Cerebellar nuclear complex (tissue), 1 donor: ENCODE measurements at places on chromosomes 4 and X.

- DNase-seq, result no peak
Measured at GRCh38 chr4:92182736-92183407, 120.9 kb upstream of the GRID2 start.

DNA sequence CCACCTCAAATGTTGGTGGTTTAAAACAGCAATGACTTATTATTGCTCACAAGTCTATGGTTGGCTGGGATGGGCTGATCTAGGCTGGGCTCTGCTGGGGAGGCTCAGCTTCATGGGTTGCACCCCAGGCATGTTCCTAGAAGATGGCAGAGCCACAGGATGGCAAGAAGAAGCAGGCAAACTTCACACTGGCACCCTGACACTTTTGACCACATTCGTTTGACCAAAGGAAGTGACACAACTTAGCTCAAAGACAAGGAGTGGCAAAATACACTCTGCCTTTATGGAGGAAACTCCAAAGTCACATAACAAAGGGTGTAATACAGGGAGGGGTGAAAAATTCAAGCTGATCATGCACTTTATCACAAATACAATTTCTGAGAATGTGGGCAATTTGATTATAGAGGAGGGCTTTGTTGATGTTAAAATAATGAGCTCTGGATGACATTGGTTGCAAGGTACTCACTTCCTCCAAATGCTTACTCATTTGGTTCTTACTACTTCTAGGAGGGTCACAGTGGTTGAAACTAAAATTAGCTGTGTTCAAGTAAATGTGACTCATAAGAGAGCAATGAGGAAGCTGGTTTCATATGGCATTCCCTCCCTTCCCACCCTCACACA, 249.2 kb upstream of the RPS6KA3 start:
- DNase-seq, result no peak

DNA sequence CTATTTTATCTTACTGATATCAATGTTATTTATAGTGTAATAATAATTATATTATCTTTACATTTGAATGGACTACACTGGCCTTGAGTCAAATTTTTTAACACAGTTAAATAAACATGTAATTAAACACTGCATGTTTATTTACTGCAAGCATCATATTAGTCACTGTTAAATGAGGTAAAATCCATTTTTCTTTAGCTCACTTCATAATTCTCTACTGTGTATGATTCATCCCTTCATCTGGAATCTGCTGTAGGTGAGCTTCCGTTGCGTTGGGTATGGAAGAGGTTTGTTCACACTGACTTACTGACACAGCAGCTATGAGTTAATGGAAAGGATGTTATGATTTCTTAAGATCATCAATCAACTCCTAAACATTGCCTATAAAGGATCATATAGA, 572.3 kb downstream of the PCDH11X start:
- DNase-seq, result no peak

GRCh38 chrX:38211891-38212635, 8.6 kb downstream of the SRPX start:
- no peak for DNase-seq

DNA sequence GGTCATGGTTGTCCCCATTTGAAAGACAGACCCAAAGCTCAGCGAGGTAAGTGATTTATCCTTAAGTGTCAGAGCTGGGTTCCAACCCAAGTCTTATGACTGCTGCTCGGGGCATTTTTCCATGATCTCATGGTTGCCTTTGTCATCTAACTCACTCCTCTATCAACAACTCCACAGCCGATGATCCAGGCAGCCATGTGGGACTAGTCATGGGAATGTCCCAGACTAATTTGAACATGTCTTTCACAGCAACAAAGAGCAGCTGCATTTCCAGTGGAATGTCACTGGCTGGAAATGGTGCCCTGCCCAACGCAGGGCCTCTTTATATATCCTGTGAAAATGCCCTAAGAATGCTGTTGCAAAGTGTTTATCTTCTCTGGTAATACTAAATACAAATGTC, 284.8 kb upstream of the PPARGC1A start:
- no peak for DNase-seq

GRCh38 chr4:54596201-54596600, 61.6 kb upstream of the KIT start:
- no peak for DNase-seq

GRCh38 chrX:15173411-15173810, 96.5 kb downstream of the ASB9 start:
- no peak for DNase-seq

DNA sequence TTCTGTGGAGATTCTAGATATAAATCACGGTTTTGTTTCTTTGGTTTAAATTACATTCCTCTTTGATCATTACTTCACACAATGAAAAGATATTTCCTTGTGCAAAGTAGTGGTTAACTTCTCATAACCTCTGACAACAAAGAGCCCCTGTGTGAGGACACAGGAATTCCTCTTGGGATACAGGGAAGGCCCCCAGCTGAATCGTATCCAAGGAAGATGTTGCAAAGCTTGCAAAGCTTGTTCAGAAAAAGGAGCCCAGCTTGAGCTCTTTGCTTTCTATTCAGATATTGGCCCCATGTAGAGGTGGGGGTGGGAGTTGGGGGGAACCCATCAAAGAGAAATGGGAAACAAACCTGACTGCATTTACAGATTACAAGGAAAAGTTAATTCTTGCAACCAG, 145.7 kb downstream of the RELL1 start:
- no peak for DNase-seq

GRCh38 chr4:99099311-99099710, 10.7 kb upstream of the ADH5 start:
- DNase-seq, result no peak

GRCh38 chr4:174629265-174629664, 107.0 kb upstream of the HPGD start:
- no peak for DNase-seq

DNA sequence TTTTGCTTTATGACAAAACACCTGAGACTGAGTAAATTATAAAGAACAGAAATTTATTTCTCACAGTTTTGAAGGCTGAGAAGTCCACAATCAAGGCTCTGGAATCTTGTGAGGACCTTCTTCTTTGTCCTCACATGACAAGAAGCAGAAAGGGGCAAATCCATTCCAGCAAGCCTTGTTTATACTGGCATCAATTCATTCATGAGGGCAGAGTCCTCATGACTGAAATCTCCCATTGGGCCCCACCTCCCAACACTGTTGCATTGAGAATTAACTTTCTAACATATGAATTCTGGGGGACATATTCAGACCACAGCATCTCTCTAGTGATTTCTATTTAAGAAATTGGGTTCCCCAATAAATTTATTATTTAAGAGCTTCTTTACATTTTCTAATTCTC, 395.4 kb downstream of the AR start:
- DNase-seq, result no peak

DNA sequence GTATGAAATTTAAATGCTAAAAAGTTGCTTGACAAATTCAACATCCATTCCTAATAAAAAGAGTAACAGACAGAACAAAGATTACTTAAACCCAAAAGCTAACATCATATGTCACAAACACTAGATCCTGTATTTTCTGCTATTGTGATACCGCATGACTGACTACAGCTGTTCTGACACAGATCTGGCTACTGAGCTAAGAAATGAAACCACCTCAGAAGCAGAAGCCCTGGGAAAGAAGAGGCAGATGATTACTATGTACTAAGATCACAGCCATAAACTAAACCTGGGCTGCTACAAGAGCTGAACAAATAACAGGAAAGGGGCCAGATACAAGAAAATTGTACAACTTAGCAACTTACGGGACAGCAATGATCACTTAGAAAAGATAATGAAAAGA, 9.4 kb downstream of the LETM1 start:
- DNase-seq, result no peak

- DNase-seq, result no peak
Measured at GRCh38 chr4:48683784-48684666, 96.1 kb downstream of the FRYL start.

GRCh38 chr4:76867880-76868655, 29.9 kb downstream of the SOWAHB start:
- no peak for DNase-seq

DNA sequence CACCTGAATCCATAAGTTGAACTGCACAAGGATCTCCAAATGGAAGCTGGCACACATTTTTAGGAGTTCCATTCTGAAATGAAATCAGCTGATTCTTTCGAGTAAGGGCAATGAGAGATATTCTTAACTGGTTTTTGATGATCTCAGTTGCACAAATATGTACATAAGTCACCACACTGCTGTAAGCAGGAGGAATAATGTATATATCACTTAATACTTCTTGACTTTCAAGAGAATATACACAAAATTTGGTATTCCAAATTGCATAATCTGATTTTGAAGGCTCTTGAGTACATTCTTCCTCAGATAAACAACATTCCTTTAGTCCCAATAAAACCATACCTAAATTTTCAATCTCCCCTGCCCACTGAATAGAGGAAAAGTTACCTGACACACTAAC, 8.2 kb downstream of the FANCB start:
- no peak for DNase-seq

DNA sequence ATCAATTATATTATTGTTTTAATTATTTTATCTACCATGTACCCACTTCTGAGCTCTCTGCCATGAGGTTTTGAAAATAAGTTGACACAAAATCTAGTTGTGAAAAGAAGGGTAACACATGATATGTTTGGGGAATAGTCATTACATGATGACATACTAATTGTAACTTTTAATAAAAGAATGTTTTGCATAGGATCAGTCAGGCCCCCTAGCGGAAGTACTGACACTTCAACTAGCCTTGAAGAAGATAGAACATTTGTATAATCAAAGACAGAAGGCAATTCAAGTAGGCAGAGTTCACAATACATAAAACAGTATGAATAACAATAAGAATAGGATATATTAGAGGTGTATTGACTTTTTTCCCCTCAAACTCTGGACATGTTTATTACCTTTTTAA, 1191.0 kb upstream of the AGA start:
- no peak for DNase-seq

DNA sequence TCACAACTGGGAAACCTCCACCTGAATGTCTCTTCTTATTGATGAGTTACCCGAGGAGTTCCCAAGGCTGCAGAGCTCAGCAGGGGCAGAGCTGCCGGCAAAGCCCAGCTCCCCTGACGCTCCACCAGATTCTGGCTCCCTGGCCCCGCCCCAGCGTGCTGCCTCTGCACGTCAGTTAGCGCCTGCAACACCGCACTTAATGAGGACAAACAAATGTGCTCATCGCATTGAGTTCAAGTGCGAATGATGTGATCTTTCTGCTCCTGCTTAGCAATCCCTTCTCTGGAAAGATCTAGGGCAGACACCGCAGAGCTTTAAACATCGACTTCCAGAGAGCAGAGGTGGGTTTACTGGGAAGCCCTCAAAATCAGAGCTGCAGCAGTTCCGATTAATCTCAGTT, 55.5 kb upstream of the FBXW7 start:
- DNase-seq, result no peak

DNA sequence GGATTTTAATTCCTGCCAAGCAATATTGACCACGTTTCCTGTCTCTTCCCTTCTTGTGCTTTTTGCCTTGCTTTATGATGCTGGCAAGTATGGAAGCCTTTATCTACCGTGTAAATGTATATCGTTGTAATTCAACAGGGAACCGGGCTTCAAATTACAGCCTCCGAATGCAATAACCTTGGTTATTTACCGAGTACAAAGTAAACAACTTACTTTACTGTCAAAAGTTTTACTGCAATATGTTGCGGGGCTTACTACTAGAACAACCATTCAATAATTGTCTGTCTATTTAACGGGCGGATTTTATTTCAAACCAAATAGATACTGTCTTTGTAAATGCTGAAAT, 73.1 kb downstream of the PALLD start:
- no peak for DNase-seq

GRCh38 chr4:6107886-6108285, 89.7 kb upstream of the C4orf50 start:
- DNase-seq, result no peak

DNA sequence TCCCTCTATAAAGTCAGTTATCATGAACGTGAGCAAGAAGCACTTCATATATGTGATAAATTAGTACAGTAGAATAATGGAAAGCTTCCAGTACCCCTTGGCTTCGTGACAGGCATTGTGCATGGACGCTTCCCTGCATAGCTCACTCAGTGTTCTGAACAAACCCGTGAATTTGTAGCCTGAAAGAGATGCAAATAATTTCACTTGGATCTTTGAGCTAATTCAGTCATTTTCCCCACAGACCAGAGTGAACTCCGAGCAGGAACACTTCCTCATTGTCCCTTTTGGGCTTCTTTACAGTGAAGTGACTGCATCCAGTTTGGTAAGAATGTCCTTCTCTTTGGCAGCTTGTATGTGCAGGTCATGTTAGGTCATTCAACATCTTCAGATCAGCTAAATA, 50.1 kb downstream of the ADD1 start:
- DNase-seq, result no peak

DNA sequence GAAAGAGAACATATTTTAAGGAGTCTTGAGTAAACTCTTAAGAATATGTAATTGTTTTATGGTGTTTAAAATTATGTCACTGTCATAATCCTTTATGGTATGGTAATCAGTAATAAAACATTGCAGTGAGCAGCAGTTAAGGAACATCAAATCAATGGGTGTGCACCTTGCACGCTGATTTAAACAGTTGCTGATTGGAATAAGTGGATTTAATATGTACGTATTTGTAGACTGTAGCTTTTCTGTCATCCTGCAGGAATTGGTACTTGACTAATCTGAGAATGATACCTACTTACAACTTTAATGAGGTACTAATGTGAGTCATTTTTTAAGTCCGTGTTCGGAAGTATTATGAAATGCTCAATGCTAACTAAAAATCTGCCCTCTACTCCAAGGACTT, 212.2 kb downstream of the DCTD start:
- no peak for DNase-seq

GRCh38 chr4:1598206-1599025, 85.7 kb downstream of the FAM53A start:
- DNase-seq, result no peak

GRCh38 chr4:184826691-184827270, 1.0 kb upstream of the ACSL1 start:
- DNase-seq, result no peak

DNA sequence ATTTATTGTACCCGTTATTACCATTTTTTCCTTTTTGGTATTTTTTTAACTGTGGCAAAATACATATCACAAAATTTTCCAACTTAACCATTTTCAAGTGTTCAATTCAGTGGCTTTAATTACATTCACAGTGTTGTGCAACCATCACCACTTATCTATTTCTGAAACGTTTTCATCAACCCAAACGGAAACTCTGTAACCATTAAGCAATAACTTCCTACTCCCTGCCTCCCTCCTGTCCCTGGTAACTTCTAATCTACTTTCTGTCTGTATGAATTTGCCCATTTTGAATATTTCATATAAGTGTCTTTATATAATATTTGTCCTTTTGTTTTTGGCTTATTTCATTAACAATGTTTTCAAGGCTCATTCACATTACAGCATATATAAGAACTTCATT, 57.4 kb upstream of the MSN start:
- DNase-seq, result no peak

GRCh38 chr4:176393306-176394013, 73.7 kb downstream of the SPCS3 start:
- DNase-seq, result no peak

GRCh38 chrX:101999644-102000539, 68.1 kb upstream of the ZMAT1 start:
- no peak for DNase-seq
